Stimulated activated CD8-positive, alpha-beta memory T cell treated with anti-CD3 and anti-CD28 coated beads, Interleukin-7, amount 100 ng/mL, for 1 hour (primary cell): ENCODE measurements at places on chromosomes 13 and 19.

DNA sequence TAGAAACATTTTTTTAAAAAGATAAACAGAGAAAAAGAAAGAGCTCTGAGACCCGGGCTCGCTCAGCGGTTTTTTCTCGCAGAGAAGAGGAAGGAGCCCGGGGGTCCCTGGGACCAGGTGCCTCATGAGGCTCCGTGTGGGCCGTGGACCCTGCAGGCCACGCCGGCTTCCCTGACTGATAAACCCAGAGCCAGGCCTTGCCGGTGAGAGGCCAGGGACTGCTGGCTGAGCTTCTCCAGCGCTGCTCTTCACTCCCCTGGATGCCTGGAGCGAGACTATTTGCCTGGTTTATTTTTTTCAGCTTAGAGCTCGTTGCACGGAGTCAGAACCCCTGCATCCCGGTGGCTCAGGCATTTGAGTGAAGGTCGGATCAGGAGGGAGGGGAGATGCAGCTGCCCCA, 53.4 kb upstream of the F7 start:
- no peak for DNase-seq

DNA sequence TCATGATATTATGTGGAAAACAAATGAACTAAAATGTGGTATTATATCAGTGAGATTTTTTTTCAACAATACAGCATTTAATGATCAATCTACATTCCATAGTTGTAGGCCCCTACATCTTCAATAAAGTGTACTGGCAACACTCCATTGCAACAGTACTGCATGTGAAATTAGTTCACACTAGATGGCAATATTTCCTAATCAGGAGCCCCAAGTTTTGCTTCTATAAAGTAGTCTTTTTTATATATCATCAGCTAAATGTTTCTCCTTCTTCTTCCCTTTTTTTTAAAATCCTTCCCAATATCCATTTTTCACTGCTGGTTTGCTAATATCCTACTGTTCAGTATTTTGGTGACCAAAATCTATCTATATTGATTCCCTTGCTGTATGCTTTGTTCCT, 528.3 kb upstream of the ATXN8OS start:
- no peak for DNase-seq

DNA sequence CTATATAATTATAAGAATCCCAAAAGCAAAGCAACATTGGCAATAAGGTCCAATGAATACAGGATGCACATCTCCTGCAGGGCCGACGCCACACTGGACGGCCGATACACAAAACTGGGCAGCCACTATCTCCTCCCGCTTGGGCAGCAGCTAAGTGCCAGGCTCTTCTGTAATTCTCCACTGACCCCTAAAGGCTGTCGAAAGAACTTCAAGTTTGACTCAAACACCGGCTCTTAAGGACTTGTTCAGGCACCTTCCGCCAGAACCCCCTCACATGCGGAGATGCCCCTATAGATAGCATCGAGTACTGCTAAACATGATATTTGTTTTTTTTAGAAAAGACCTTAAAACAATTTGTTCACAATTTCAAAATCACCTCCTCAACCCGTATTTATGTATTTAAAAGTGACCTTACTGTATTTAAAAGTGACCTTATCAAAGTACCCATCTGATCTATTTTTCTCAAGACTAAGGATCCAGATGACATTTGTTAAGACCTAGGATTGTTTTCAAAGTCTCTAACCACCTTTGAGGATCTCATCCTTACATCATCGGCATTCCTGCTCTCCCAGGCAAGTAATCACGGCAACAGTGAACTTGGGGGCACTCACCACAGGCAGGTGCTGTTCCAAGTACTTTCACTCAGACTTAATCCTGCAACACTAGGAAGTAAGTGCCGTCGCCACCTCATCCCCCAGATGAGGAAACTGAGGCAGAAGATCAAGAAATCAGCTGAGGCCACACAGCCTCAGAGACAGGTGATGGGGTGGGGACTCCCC, 77.8 kb downstream of the TUBGCP3 start:
- DNase-seq: no peak

GRCh38 chr19:10730932-10731331, 13.1 kb downstream of the DNM2 start:
- no peak for DNase-seq

DNA sequence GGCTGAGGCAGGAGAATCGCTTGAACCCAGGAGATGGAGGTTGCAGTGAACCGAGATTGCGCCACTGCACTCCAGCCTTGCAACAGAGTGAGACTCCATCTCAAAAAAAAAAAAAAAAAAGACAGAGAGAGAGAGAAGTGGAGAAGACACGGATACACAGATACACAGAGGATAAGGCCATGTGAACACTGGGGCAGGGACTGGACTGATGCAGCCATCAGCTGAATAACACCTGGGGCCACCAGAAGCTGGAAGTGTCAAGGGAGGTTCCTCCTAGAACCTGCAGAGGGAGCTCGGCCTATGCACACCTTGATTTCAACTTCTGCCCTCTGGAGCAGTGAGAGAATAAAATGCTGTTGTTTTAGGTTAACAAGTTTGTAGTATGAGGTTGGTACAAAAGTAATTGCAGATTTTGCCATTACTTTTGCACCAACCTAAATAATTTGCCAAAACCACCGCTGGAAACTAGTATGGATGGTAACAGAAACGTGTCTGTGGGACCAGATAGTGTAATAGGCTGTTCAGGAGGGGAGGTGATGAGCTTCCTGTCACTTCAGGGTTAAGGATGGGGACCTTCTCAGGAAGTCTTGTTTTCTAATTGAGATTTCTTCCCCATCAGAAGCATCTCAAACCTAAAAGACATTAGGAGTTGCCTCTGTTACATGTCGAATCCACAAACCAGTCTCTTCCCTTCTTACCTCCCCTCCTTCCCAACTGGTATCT, 36.4 kb upstream of the IGSF23 start:
- DNase-seq: no peak

GRCh38 chr13:45752510-45752909, 50.4 kb downstream of the CBY2 start:
- no peak for DNase-seq

- DNase-seq: no peak
Observed at GRCh38 chr19:15218501-15218900, 13.7 kb downstream of the EPHX3 start.

DNA sequence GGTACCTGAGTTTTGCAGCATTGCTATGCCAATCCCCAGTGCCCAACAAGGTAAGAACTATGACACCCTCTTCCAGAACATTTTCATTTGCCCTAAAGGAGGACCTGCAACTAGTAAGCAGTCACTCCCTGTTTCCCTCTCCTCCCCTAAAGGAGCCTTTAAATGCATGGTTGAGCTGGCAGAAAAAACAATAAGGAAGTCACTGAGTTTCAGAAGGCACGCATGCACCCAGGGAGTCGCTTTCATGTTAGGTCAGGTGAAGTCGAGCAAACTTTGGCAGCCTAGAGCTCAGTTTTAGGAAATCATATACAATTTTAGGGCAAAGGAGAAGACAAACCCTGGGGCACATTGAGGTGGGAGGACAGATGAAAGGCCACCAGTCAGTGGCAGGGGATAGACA, 11.8 kb downstream of the NLRP11 start:
- DNase-seq: no peak

DNA sequence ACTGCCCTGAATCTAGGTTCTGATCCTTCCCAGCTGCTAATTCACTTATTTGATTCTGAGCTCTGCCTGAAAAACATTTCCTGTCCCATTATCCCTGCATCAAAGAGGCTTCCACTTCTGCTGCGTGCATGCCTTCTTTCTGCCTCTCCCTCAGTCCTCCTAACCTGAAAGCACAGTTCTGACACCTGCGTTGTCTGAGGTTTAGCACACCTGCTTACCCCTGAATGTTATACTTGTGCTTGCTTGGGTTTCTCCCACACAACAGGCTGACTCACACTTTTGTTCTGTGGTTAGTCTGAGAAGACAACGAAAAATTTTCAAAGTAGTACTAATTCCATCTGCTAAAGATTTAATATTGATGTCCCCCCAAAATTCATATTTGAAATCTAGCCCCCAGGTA, 3.1 kb upstream of the SOHLH2 start:
- no peak for DNase-seq

DNA sequence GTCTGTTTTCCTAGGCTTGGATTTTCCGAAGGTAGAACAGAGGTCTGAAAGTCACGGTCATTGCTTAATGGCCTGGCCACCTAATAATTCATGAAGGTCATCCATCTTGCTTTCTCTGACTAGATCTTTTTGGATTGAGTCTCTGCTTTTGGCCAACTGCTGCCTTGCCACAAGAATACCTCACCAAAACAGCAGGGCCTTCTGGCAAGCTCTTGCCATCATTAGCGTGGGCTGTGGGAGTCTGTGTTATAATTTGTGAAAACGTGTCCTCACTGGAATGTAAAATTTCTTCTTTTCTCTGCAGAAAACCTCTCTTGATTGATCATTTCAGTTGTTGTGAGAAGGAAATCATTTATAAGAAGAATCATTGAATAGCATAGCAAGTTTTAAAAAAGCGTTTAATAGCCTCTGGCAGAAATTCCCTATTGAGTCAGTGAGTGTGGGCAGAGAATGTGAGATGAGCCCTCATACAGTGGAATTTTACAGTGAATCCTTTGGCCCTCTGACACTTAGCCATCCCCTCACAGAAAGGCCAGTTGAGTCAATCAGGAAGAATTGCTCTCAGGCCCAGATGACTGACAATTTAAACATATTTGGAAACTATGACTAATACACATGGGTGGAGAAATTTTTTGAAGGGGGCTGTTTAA, 43.2 kb upstream of the ERICH6B start:
- no peak for DNase-seq

- no peak for DNase-seq
Observed at GRCh38 chr19:10568062-10568825, 535 bp downstream of the CDKN2D start.

DNA sequence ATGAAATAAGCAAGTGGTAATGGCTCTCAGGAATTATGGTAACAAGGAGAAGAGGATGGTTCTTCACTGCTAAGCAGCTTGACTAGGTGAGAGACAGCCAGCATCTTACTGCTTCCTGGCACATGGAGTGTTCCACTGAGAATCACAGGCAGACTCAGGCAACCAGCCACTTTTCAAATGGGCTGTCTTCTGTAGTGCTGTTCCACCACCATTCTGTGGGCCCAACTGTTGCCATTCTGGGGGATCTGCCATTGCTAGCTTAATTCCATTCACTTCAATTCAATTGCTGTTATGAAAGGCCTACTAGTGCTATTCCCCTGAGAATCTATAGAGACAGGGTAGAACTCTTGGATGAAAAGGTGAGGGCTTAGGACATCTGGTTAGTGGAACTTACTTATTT, 341.9 kb downstream of the KCNRG start:
- no peak for DNase-seq

DNA sequence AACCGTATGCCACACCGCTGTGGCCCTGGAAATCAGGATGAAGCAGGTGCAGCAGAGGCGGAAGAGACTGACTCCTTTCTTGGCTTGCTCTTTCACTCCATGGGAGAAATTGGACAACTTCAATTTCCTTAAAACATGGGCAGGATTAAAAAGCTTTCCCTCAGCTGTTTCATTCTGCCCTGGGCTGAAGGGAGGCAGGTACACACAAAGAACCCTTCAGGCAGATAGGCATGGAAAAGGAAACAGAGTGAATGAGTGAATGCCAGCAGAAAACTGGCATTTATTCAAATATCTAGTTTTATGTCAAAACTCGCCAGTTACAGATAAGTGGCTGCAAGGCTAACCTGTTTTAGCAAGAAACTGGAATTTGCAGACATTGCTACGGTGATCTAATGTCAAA, 71.0 kb upstream of the SLC15A1 start:
- DNase-seq: no peak

- no peak for DNase-seq
Observed at GRCh38 chr19:33683881-33684537, 62.3 kb downstream of the CHST8 start.

DNA sequence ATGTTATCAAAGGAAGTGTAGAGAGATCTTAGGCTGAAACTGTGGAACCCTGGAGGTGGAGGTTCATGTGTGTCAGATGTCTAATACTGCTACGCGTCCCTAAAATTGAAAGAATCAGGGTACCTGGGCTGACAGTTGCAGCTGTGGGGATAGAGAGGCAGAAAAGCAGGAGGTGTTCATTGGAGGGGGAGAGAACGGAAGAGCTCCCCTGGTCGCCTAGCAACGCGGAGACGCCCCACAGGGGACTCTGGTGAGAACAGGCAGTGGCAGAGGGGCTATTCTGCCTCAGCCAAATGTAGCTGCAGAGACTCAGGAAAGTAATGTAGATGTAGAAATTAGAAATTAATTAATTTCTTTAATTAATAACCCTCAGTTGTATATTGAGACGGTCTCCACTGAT, 10.1 kb upstream of the ZNF835 start:
- DNase-seq: no peak

DNA sequence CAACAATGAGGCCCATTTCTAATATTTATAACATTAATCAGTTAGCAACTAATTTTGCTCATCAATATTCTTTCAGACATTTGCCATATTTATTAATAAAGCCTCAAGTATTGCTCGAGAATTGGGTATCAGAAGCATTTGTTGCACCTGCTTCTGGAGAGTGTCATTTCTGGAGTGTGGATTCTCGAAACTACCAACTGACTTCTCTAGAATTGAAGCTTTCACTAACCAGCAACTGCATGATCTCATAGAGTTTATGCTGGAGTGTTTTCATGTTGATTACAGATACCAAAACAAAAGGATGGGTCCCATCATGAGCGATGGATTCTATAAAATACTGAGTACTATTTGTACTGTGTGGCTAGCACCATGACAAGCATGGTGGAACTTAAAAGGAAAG, 121.0 kb upstream of the SLC7A1 start:
- no peak for DNase-seq

DNA sequence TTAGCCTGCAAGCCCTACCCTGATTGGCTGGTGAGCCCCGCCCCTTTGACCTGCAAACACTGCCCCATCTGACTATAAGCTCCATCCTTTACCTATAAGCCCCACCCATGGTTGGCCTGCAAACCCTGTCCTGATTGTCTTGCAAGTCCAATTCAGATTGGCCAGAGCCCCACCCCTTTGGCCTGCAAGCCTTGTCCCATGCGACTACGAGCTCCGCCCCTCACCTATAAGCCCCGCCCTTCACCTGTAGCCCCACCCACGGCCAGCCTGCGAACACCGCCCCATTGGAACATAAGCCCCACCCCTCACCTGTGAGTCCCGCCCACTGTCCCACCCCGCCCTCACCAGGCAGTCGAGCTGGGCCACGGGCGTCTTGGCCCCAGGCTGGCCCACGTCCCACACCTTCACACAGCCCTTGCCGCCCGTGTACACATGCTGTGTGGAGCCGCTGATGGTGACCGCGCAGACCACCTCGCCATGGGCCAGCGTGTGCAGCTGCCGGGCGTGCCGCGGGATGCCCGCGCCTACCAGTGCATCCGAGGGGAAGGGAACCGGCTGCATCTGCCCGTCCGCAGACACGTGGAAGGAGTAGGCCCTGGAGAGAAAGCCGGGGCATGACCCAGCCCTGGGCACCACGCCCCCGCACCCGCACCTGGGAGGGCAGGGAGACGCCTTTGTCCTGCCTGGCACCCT, 22.9 kb downstream of the TLE2 start:
- no peak for DNase-seq

DNA sequence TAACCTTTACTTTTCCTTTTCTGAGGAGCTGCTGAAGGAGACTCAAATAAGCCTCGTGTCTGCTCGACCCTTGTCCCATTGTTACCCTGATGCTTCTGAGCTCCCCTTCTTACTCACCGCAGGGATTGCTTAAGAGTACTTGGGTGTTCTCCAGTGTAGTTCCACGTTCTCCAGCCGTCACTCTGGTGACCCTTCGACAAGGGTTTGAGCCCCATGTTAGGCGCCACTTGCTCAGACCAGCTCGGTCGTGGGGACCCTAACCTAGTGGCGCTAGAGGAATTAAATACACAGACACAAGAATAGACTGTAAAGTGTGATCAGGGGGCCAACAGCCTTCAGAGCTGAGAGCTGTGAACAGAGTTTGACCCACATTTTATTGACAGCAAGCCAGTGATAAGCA, 10.3 kb downstream of the ZNF480 start:
- DNase-seq: no peak
